ENCODE measurements at places on chromosomes 7 and 10.

DNA sequence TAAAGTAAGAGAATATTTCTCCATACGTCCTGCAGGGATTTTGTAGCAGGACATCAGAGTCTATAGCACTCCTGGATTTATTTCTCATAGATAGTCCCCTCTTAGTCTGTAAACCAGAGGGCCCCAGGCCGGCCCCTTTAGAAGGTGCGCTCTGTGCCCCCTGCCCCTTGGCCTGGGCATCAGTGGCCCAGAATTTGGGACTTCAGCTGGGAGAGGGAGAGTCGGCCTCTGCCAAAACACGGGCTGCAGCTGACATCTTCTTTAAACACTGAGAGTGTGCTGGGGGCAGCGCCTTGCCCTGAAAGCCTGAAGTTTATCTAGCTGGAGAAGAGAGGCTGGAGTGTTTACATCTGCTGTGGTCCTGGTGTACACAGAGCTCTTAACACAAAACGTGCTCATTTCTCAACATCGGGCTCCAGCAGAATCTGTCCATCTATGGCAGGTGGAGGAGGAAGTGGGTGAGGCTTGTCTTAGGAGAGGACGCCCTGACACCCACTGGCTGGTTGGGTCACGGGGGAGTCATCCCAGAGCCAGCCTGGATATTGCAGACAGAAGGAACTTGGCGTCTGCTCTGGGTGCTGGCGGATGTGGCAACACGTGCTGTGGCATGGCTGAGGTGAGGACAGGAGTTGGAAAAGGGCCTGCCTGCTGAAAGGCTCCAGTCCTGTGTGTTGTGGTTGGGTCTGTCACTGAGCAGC, 5.0 kb upstream of the TACR2 start:
- DNase-seq = no peak

- DNase-seq = no peak
These were observed 5.4 kb upstream of the ZFYVE27 start for GRCh38 chr10:97731346-97732051.

DNA sequence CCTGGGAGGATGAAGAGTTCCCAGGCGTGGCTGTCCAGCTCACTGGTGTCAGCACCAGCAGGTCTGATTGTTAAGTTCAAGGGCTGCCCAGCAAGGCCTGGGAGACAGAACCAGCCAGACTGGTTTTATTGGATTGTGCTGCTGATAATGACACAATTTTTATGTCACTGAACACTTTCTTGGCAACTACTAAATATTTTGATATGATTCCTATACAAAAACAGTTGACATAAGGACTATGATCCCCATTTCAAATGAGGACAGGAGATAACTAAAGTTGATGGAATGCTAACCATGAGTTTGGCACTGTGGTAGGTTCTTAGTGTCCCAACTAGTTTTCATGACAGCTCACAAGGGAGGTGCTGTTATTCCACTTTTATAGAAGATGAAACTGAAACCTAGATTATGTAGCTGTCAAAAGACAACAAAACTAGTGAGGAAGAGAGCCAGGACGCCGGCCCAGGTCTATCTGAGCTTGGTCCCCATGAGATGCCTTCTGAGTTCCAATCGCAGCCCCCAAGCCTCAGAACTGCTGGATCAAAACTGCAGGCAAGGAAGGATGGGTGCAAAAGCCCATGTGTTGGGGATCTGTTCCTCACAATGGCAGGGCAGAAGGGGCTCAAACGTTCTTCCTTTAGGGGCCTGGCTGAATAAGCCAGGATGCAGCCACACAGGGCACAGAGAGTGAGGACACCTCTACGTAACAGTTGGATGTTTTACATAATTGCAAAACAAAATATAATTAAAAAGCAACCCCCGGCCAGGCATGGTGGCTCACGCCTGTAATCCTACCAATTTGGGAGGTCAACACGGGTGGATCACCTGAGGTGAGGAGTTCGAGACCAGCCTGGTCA, 52.8 kb downstream of the COBL start:
- DNase-seq = no peak

DNA sequence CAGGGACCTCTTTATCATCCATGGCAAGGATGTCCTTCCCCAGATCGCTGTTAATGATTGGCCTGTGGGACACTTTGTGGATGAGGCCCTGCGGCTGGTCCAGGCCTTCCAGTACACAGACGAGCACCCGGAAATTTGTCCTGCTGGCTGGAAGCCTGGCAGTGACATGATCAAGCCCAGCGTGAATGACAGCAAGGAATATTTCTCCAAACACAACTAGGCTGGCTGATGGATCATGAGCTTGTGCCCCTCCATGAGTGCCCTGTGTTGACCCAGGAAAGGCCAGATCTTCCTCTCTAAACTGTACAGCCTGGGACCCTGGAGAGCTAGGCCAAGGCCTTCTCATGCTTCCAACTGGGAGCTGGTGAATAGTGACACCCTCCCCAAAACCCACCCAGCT, 124.1 kb downstream of the CUL2 start:
- DNase-seq = no peak

Data from substantia nigra (tissue), 51 donors.